ENCODE measurements at places on chromosomes 2 and 18.

DNA sequence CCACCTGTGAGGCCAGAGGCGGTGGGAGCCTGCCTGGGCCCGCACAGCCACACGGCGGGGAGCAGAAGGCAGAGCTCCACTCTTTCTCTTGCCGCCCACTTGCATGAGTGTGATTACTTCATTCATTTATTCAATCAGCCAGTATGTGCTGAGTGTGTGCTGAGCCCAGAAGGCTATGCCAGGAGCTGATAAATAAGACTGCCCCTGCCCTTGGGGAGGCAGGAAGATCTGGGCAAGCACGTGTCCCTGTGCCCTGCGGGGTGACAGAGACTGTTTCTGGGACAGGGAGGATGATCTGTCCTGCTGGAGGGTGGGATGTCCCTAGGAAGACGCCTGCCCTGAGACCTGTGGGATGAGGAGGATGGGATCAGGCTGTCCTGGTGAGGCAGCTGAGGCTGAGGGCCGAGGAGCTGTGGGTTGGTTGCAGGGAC lies 250.8 kb downstream of the DYSF start:
- no peaks in the 10 kb centered on the region for H3K4me1 ChIP-seq
- no peaks in the 10 kb centered on the region for H3K36me3 ChIP-seq
- H3K27me3 ChIP-seq, result peaks cover 3% of the 10 kb centered on the region
- no peak overlapping the region for H3K27ac ChIP-seq
- no peak overlapping the region for H3K4me3 ChIP-seq

DNA sequence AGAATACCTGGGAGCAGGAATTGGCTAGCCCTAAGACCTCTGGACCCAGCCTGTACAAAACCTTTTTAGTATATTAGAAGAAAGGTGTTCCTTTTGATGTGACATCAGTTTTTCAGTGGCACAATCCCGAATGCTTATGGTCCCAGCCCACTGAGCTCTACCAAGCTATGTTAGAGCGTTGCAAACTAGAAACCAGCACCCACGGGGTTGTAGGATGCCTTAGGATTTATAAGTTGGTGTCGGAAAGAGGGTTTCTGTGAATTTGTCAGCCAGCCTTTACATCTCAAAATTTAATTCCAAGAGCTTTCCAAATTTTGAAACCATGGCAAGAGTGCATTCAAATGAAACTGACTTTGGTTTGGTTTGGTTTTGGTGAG lies 499 bp upstream of the LMAN1 start:
- H3K4me3 ChIP-seq, result peak overlapping the region; percentile 83
- H3K4me1 ChIP-seq, result peaks cover 23% of the 10 kb centered on the region
- no peak for DNase-seq
- H3K36me3 ChIP-seq, result peaks cover 10% of the 10 kb centered on the region
- peaks cover 7% of the 10 kb centered on the region for H3K27me3 ChIP-seq
- H3K27ac ChIP-seq, result no peak overlapping the region

DNA sequence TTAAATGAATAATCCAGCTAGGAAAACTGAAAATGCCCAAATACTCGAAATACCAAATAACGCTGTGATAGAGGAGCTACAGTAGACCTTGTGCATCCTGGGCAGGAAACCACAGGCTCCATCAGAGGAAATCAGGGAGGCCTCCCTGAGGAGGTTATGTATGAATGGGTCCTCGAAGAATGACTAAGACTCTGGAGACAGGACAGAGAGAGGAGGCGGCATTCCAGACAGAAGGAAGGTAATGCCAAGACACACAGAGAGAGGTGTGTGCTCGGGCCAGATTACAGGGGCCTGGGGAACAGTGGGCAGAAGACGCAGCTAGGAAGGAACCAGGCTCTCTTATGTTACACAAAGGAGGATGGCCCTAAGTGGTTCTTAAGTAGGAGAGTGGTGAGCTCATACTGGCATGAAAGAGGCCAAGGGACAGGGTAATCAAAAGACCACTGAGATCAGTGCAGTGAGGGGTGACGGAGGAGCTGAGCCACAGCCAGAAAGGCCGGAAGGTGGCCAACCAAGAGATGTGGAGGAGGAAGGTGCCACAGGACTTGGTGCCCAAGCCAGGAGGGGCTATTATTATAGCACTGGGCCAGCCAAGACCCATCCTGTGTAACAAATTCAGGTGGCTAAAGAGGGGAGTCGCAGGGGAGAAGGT lies 9.9 kb downstream of the ST3GAL5 start:
- peak; percentile 51 for DNase-seq
- no peaks in the 10 kb centered on the region for H3K36me3 ChIP-seq
- no peak overlapping the region for H3K4me3 ChIP-seq
- H3K27me3 ChIP-seq, result no peaks in the 10 kb centered on the region

GRCh38 chr2:143918465-143918989 lies 601.4 kb downstream of the ZEB2 start:
- H3K4me3 ChIP-seq, result no peak overlapping the region
- no peak overlapping the region for H3K27ac ChIP-seq
- no peaks in the 10 kb centered on the region for H3K36me3 ChIP-seq
- H3K4me1 ChIP-seq, result no peaks in the 10 kb centered on the region
- no peak for DNase-seq

GRCh38 chr2:98078701-98079100 lies 8.3 kb upstream of the VWA3B start:
- no peak for DNase-seq
- no peaks in the 10 kb centered on the region for H3K27me3 ChIP-seq

- no peaks in the 10 kb centered on the region for H3K27me3 ChIP-seq
- H3K27ac ChIP-seq, result no peak overlapping the region
- DNase-seq, result no peak
- no peaks in the 10 kb centered on the region for H3K36me3 ChIP-seq
- H3K4me3 ChIP-seq, result no peak overlapping the region
These were observed 57.5 kb downstream of the HS1BP3 start for GRCh38 chr2:20593072-20594034.

DNA sequence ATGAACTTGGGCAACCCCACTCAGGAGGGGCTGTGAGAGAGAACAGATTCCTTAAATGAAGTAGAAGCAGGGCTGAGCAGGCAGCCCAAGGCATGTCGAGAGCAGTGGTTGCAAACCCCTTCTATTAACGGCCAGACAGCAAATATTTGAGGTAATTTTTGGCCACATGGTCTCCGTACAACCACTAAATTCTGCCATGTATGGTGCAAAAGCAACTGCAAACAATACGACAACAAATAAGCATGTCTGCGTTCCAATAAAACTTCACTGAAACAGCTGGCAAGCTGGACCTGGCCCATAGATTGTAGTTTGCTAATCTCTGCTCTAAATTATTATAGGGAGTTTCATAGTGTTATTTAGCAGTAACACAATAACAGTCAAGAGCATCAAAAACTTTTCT lies 217.0 kb upstream of the ZNF521 start:
- no peak overlapping the region for H3K4me3 ChIP-seq
- DNase-seq, result no peak
- no peaks in the 10 kb centered on the region for H3K27me3 ChIP-seq
- H3K36me3 ChIP-seq, result no peaks in the 10 kb centered on the region

- no peak overlapping the region for H3K4me3 ChIP-seq
- H3K36me3 ChIP-seq, result no peaks in the 10 kb centered on the region
- H3K27me3 ChIP-seq, result no peaks in the 10 kb centered on the region
- DNase-seq, result no peak
- no peak overlapping the region for H3K27ac ChIP-seq
These were observed 43.9 kb downstream of the RTN4 start for GRCh38 chr2:55006306-55006705.

DNA sequence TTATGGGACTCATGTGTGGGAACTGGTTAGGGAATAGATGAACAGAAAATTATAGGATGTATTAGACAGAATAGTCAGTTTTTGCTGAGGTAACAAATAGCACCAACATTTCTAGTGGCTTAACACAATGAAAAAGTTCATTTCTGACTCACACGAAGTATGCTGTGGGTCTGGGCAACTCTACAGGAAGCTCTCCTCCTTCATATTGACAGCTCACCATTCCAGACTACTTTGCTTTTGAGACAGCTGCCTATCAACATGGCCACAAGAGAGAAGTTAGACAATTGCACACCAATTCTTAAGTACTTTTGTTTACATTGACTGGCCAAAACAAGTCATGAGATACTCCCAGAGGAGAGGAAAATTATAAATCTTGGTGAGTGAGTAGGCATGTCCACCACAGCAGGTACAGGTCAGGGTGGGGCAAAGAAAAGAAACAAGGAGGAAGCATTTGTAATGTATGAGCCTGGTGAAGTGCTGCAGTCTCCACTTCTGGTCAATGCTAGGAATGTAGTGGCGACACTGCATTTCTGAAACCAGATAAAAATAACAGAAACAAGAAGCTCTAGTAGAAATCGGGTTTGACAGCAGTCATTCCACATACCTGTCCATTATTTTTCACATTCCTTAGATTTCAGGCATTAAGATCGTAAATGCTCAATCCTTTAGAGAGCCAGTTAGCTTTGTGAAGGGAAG lies 141.6 kb downstream of the ICOS start:
- H3K27me3 ChIP-seq, result peaks cover 2% of the 10 kb centered on the region
- no peak overlapping the region for H3K27ac ChIP-seq
- H3K36me3 ChIP-seq, result no peaks in the 10 kb centered on the region
- no peak for DNase-seq

GRCh38 chr2:20291106-20291564 lies 59.5 kb downstream of the PUM2 start:
- H3K27me3 ChIP-seq, result no peaks in the 10 kb centered on the region
- no peak overlapping the region for H3K27ac ChIP-seq
- peaks cover 11% of the 10 kb centered on the region for H3K4me1 ChIP-seq
- peaks cover 9% of the 10 kb centered on the region for H3K36me3 ChIP-seq
- peak; percentile 85 for DNase-seq

- H3K27me3 ChIP-seq, result no peaks in the 10 kb centered on the region
- no peak overlapping the region for H3K27ac ChIP-seq
- H3K4me3 ChIP-seq, result no peak overlapping the region
- no peak for DNase-seq
- no peaks in the 10 kb centered on the region for H3K4me1 ChIP-seq
- peaks cover 14% of the 10 kb centered on the region for H3K36me3 ChIP-seq
These were observed 54.1 kb upstream of the NFE2L2 start for GRCh38 chr2:177318613-177319012.

DNA sequence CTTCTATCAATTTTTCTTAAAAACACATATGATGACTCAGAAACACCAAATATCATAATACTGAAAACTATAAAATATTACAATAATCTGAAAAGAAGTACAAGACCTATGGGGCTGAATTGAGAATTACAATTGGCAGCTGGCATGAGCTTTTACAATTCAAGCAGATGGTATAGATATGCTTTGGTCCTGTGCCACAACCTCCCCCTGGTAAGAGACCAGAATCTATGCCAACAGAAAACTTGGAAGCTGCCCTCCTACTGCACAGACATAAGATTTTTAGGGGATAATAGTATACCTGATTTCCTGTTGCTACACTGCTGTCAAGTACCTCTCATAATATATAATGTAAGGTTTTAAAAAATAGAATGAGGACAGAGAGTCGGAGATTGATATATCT lies 46.8 kb upstream of the CDH7 start:
- H3K4me1 ChIP-seq, result no peaks in the 10 kb centered on the region
- no peak for DNase-seq
- no peak overlapping the region for H3K27ac ChIP-seq
- no peaks in the 10 kb centered on the region for H3K36me3 ChIP-seq
- no peaks in the 10 kb centered on the region for H3K27me3 ChIP-seq
- no peak overlapping the region for H3K4me3 ChIP-seq

GRCh38 chr2:182372661-182373060 lies 54.2 kb downstream of the PDE1A start:
- no peak overlapping the region for H3K4me3 ChIP-seq
- DNase-seq, result no peak
- no peaks in the 10 kb centered on the region for H3K27me3 ChIP-seq
- no peak overlapping the region for H3K27ac ChIP-seq

DNA sequence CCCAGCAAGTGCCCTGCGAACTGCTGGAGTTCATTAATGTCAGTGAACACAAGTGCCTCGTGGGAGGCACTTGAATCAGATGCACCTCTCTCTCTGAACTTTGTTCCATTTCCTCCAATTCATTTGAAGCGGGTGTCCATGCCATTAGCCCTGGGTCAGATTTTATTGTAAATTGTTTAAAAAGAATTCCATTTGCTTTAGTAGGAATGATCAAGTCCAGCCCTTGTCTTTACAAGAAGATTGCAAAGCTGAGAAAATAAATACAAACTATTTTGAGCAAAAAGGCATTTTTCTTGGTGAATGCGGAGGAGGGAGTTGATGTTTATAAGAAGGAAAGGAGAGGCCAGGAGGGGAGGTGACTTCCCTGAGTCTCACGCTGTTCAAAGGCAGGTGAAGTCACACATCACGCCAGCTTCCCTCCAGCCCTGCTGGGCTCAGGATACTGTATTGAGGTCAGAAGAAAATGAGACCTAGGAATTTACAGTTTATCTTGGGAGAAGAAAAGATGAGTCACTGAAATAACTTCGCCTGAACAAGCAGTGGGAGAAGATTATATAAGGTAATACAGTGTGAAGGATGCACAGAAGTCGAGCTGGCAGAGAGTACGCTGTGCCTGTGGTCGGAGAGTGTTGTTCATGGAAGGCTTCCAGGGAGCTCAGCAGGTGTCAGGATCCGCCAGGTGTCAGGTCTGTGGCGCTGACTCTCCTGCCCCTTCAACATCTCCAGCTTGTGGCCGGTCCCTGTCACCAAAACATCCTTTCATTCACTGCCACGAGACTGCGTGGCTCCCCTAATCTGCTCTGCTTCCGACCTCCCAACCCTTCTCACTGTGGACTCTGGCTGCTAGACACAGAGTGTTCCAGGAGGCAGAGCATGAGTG lies 36.5 kb downstream of the EFR3B start:
- H3K27me3 ChIP-seq, result peaks cover 4% of the 10 kb centered on the region
- H3K27ac ChIP-seq, result no peak overlapping the region
- no peaks in the 10 kb centered on the region for H3K36me3 ChIP-seq
- no peak for DNase-seq
- H3K4me3 ChIP-seq, result no peak overlapping the region

DNA sequence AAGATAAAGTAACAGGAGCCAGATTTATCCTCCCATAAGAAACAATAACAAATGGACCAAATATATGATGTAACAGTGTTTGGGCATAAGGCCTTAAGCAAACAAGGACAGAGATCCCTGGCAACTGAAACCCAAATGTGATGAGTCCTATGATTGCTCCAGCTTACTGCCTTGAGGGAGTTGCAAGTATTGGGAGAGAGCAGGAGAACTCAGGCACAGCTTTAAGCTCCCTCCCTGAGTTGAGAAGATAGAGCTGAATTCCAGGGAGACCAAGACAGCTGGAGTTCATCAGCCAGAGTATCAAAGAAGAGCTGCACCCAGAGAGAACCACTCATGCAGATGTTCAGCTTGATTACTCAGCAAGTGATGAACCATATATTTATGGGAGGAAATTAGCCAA lies 814.5 kb upstream of the RAB6C start:
- no peak overlapping the region for H3K4me3 ChIP-seq
- H3K27me3 ChIP-seq, result no peaks in the 10 kb centered on the region
- no peaks in the 10 kb centered on the region for H3K36me3 ChIP-seq
- H3K27ac ChIP-seq, result no peak overlapping the region

GRCh38 chr2:132519566-132519965 lies 103.0 kb downstream of the GPR39 start:
- H3K4me1 ChIP-seq, result no peaks in the 10 kb centered on the region
- H3K27ac ChIP-seq, result no peak overlapping the region
- DNase-seq, result no peak
- H3K36me3 ChIP-seq, result no peaks in the 10 kb centered on the region
- no peak overlapping the region for H3K4me3 ChIP-seq

GRCh38 chr2:191638079-191638801 lies 39.7 kb upstream of the NABP1 start:
- H3K36me3 ChIP-seq, result no peaks in the 10 kb centered on the region
- no peaks in the 10 kb centered on the region for H3K27me3 ChIP-seq
- H3K27ac ChIP-seq, result peak overlapping the region; percentile 59
- no peak overlapping the region for H3K4me3 ChIP-seq

- H3K4me1 ChIP-seq, result peaks cover 9% of the 10 kb centered on the region
- no peak for DNase-seq
- H3K4me3 ChIP-seq, result no peak overlapping the region
- H3K36me3 ChIP-seq, result no peaks in the 10 kb centered on the region
- peaks cover 51% of the 10 kb centered on the region for H3K27me3 ChIP-seq
These were observed 6.2 kb upstream of the GDF7 start for GRCh38 chr2:20660506-20661420.

Data from common myeloid progenitor, CD34-positive (primary cell).